ENCODE measurements at places on chromosomes 7 and 10.
A peak's percentile ranks its signal among the peaks of the same experiment; 100 is the strongest.

DNA sequence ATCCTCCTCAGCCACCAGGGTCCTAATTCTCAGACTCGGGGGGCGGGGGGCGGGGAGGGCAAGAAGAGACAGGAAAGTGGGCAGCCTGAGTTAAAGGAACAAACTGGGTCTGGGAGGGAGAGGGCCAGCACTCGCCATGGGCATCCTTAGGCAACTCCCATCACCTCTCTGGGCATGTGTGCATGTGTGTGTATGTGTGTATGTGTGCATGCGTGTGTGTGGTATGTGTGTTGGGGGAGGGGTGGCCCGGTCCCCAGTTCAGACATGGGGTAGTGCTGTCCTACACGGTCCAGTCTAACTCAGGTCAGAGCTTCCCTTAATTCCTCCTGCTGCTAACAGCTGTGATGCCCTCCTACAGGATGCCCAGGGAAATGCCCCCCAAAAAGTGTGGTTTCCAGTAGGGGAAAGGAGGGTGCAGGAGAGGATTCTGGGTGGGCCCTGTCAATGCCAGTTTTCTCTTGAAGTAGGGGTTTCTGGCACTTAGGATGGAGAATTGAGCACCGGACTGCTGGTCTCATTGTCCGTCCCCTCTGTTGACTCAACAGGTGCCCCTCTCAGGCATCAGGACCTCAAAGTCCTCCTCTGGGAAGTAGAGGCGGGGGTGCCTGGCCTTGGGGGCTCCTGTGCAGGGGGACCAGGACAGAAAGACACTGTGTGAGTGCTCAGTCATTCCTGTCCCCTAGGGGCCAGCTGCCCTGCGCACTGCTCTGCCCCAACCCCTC lies 15.1 kb upstream of the ZMIZ1 start:
- DNase-seq = no peak

DNA sequence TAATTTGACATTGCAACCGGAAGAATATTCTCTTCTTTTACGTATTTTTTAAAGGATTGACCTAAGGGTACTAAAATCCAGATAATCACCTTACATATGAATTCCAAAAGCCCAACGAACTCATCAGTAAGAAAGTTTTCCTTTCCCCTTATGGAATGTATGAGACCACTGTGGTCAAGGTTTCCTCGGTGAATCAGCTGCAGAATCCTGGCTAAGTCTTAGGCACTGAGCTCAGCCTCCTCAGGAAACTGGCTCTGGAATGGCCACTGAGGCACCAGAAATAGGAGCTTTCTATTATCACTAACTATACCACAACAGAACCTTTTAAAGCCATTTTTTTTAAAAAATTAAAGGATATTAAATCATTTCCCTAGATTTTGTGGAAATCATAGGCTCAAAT lies 21.0 kb downstream of the SVIL start:
- no peak for DNase-seq

DNA sequence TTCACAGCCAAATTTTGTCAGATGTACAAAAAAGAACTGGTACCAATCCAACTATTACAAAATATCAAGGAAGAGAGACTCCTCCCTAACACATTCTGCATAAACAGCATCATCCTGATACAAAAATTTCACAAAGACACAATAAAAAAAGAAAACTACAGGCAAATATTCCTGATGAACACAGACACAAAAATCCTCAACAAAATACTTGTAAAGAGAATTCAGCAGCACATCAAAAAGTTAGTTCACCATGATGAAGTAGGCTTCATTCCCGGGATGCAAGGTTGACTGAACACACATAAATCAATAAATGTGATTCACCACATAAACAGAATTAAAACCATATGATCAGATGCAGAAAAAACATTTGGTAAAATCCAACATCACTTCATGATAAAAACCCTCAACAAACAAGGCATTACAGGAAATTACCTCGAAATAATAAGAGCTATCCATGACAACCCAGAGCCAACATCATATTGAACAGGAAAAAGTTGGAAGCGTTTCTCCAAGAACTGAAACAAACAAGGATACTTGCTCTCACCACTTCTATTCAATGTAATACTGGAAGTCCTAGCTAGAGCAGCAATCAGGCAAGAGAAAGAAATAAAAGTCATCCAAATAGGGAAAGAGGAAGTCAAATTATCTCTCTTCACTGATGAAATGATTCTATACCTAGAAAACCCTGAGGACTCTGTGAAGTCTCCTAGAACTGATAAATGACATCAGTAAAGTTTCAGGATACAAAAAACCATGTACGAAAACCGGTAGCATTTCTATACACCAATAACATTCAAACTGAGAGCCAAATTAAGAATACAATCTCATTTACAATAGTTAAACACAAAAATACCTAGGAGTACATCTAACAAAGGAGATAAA lies 223.1 kb downstream of the REEP3 start:
- DNase-seq = peak; percentile 35

- no peak for DNase-seq
Observed at GRCh38 chr10:78772486-78772885, 296.3 kb upstream of the ZMIZ1 start.

- no peak for DNase-seq
Observed at GRCh38 chr7:27966219-27966780, 214.3 kb downstream of the JAZF1 start.

DNA sequence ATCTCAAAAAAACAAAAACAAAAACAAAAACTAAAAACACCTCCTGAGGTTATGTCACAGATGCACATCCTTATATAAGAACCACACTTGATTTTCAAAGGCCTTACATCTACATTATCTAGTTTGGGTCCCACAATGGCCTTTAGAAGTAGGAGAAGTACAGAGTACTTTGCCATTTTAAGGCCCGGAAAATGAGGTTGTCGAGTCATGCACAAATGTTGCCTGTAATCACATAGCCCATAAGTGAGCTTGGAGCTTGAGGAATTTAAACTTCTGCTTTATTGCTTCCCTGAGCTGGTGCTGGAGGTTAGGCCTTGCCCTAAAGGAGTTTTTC lies 9.7 kb upstream of the MKRN1 start:
- DNase-seq = no peak

DNA sequence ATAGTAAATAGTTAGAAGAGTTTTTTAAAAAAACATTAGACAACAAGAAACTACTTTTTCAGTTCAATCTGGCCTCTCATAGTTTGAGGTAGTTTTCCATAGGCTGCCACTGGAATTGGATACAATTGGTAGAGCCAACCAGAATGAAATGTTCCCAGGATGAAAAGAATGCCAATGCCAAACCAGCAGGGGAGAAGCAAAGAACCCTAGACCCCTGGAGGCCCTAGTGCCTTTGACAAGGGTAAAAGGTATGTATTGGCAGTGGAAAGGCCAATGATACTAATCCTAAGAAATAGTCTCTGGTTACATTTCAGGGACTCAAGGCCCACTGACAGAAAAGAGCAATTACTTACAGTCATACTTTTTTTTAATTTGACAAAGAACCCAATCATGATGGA lies 77.4 kb upstream of the SEM1 start:
- no peak for DNase-seq
